ENCODE measurements at places on chromosomes 13 and 19. TPM values are rescaled to one million over a fixed set of nuclear protein-coding genes. Genes with fewer than 3 reads are reported as not detected.
A peak's percentile ranks its signal among the peaks of the same experiment; 100 is the strongest.

DNA sequence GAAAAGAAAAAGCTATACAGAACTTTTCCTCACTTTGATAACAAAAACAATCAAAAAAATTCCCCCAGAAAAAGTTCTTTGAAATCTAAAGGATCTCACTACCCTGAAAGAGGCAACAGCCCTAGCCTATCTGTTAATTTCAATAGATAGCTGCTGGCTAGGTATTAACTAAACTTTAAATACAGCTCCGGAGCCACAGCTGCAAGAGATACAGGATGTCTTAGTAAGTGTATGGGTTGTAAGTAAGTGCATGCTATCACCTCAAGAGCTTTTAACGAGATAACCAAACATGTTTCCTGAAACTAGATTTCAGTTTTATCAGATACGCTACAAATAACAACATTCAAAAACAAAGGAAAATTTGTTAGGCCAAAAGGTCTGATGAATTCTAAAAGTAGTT, 148.4 kb downstream of the KLF12 start:
- DNase-seq: no peak

DNA sequence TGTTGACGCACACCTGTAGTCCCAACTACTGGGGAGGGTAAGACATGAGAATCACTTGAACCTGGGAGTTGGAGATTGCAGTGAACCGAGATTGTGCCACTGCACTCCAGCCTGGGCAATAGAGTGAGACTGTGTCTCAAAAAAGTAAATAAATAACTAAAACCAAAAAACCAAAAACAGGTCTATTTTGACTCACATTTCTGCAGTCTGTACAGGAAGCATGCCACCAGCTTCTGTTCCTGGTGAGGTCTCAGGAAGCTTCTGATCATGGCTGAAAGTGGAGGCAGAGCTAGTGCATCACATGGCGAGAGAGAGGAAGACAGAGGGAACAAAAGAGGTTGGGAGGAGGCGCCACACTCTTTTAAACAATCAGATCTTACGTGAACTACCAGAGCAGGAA, 142.5 kb downstream of the ITGBL1 start:
- no peak for DNase-seq

GRCh38 chr19:36418287-36419001, at the start of gene ZFP82:
TSS of gene ZFP82 (minus strand) at chr19:36418644. CDS start at chr19:36409789, 8,855 bp downstream.
- DNase-seq: peak; percentile 86

DNA sequence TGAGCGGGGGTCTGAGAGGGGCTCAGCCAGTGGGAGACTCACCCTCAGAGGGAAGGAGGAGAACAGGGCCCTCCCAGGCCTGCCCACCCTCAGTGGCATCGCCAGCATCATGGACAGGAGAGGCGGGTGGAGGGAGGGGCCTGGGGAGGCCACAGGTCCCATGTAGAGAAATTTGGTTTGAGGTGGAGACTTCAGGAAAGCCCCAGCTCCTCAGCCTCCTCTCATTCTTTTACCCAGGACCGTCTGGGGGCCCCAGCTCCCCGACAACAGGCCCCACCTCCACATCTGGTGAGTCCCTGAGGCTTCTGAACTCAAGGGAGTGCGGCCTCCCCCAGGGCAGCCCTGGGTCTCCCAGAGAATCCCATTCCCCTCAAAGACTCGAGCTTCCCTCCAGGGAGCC, 3.1 kb downstream of the LILRB1 start:
- no peak for DNase-seq

- no peak for DNase-seq
Observed at GRCh38 chr13:65926750-65927171, 1303.4 kb downstream of the PCDH9 start.

GRCh38 chr19:17950310-17951156, 16.4 kb upstream of the KCNN1 start:
- DNase-seq: peak; percentile 49

DNA sequence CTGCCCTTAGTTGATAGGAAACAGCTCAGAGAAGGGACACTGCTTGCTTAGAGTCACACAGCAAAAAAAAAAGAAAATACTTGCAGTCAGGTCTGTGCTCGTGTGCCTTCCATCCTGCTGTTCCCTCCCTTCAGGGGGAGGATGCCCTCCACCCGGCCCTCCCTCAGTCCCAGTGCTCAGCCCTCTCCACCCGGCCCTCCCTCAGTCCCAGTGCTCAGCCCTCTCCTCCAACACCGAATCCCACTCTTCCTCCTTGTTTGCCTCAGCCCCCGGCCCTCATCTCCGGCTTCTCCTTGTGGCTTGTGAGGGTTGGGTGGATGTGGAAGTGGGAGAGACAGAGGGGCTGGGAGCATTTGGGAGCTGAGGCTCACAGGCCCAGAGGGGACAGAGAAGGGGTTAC, 5.8 kb downstream of the TFPT start:
- DNase-seq: no peak

DNA sequence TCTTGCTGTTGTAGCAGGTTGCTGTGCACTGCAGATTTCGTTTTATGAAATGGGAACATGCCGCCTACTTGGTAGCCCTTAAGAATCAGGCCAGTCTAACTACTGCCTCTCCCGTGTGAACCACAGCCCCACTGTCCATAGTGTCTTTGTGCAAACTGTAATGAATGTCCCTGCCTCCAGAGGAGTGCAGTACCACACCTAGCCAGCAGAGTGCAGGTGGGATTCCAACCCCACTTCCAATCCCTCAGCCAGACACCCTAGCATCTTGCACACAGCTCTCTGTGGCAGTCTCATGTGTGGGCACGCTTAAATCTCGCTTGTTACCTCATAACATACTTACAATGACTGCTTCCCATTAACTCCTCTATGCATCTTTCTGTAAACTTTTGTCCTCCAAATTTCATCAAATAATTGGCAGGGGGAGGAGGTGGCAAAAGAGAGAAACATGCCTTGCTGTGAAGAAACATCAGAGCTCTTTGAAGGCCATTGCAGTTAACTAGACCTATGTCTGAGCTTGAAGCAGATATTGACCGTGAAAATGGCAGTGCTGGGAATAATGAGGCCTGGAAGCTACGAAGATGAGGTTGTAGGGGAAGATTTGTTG, 47.2 kb downstream of the ZAR1L start:
- peak; percentile 52 for DNase-seq

DNA sequence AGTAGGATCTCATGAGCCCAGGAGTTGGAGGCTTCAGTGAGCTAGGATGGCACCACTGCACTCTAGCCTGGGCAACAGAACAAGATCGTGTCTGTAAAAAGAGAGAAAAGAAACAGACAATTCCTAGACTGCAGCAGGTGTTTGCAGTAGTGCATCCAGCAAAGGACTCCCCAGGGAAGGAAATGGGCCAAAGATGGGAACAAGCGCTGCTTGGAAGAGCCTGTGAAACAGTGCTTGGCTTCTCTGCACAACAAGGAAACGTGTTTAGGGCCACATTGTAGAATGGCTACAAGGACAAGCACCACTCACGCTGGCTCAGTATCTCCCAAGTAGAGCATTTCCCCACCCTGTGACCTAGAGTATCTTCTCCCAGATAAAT, 35.5 kb upstream of the LDLR start:
- DNase-seq: no peak

DNA sequence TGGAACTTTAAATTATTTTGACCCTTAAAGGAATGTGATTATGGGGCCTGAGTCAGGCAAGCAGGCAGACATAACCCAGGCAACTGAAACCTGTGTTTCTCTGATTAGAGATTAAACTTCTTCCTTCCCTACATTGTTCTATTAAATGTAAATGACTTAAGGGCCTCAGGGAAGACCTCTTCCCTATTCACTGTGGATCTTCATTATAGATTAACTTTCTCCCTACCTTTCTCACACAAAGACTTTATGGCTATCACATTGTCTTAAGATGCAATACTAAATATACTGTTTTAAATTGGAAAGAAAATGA, 8.8 kb upstream of the METTL21C start:
- DNase-seq: no peak

GRCh38 chr13:89910166-89910565, 1437.3 kb upstream of the MIR17HG start:
- no peak for DNase-seq

DNA sequence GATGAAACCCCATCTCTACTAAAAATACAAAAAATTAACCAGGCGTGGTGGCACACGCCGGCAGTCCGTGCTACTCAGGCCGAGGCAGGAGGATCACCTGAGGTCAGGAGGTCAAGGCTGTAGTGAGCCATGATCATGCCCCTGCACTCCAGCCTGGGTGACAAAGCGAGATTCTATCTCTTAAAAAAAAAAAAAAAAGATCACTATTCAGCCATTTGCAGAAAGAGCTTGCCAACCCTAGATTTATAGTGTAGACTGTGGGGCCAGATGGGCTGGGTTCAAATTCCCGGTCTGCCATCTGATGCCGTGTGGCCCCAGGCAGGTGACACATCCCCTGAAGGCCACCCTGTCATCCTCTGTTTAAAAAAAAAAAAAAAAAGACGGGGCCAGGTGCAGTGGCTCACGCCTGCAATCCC, 28.9 kb downstream of the SMIM24 start:
- no peak for DNase-seq

DNA sequence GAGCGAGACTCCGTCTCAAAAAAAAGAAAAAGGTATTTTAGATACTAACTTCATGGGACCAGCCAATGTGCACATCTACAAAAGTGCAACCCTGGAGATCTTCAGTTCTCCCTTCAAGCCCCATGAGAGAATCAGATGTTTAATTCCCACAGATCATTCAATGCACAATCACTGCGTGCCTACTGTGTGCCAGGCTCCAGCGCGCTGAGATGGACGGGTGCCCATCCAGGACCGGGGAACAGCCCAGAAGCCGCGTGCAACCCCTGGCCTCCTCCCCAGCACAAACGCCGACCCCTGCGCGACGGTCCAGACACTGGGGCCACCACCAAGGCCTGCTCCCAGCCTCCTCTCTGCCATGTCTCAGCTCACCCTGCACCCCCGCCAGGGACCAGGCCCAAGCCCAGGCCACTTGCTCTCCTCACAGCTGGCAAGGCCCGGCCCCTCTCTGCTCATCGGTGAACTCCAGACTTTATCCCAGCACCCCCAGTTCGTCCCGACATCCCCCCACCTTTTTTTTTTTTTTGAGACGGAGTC, 5.3 kb downstream of the BTBD2 start:
- no peak for DNase-seq

GRCh38 chr13:44084146-44084545, 204.4 kb downstream of the LACC1 start:
- DNase-seq: no peak

DNA sequence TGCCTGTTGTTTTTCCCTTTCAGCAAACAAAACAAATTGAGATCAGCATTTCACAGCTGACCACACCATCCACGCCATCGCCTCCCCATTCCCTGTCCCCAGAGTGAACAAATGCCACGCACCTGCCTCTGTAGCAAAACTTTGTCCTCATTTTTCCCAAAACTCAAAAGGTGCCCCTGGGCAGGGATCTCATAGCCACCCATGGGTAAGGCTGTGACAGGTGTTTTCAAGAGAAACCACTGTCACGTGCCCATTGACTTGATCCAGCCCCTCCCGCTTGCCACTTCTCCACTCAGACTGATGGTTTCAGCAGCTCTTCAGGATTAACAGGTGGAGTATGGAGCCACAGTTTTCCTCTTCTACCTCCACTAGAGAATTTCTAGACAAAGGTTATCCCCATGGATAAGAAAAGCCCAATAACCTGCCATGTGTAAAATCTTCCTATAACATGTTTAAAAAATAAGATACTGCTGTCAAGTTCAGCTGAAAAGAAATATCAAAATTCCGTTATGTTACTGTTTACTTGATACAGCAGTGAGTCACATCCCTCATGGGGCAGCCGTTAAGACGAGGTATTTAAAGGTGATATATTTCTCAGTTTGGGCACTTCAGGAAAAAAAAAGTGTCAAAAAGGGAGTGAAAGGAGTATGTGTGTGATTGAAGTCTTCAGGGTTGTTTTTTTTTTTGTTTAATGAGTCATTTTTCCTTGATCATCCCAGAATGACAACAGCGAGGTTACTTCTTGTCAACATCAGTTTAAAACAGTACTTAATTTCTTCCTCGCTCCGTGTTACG, 63.5 kb upstream of the GPR183 start:
- DNase-seq: no peak

DNA sequence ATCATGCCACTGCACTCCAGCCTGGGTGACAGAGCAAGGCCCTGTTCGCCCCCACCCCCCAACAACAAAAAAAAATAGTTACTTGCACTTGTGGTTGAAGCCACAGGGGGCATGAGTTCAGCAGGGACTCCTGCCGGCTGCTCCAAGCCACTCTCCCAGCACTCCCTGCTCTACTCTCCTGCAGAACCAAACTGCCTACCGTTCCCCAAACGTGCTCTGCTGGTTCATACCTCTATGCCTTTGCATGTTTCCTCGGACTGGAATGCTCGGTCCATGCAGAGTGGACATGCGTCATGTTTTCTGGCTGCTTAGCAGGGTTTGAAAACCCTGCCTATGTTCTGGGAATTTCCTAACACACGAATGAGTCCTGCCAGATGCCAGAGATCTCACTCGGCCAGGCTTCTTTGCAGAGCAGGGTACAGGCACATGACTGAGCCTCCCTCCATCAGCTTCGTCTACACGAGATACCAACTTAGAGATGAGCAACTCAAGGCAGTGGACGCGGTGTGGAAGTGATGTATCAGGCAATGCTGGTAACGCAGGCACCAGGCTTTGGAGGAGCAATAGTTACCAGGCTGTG, 8.5 kb upstream of the SLC25A15 start:
- no peak for DNase-seq

- DNase-seq: no peak
Observed at GRCh38 chr13:101451641-101452040, 834 bp upstream of the ITGBL1 start.

DNA sequence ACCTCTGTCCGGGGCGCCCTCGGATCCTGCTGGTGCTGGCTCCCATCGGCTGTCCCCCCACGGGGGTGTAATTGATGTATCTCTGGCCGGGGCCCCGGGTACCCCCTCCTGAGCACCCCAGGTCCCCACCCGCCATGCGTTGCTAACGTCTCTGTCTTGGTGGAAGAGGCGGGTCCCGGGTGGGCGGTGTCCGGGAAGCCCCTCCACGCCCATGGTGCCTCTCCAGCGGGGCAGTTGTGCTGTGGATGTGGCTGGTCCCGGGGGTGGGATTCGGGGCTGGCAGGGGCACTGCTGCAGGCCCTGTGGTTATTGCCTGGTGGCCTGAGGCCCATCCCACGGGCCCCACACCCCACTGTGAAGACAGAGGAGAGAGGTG, 4.9 kb downstream of the DIRAS1 start:
- DNase-seq: no peak

DNA sequence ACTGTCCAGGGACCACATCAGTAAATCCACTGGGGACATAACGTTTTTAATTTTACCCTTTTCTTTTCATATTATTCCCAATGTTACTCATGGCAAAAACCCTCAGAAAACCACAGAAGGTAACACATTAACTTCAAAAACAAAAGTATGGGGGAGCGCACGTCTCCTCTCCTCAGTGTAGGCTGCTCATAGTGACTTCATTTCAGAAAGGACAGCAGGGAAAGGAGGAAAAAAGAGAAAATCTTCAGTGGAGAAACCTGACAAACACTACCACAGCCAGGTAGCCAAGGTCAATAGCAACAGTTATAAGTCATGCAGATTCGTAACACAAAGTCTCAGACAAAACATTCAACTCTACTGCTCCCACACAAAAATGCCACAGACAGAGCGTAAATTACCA, 21.4 kb downstream of the DZIP1 start:
- no peak for DNase-seq

LSM7 gene
- 175 TPM for total RNA-seq

ZNF490 gene
- total RNA-seq: 9.2 TPM

ADGRE2 gene
- 0.48 TPM for total RNA-seq

KLK3 gene
- not detected for total RNA-seq

LRRC63 gene
- total RNA-seq: 0.14 TPM

TTC9B gene
- not detected for total RNA-seq

PLIN4 gene
- not detected for total RNA-seq

PPFIA3 gene
- 4.3 TPM for total RNA-seq

SWSAP1 gene
- 2.1 TPM for total RNA-seq

PRSS57 gene
- total RNA-seq: not detected

Measured in activated naive CD8-positive, alpha-beta T cell treated with anti-CD3 and anti-CD28 coated beads for 36 hours (primary cell).